Stimulated activated CD4-positive, alpha-beta T cell treated with anti-CD3 and anti-CD28 coated beads, TNF-alpha, amount 100 ng/mL, for 4 hours (primary cell): ENCODE measurements at places on chromosomes 7 and 10.

- no peak for DNase-seq
These were observed 135.0 kb downstream of the ACTR3B start for GRCh38 chr7:152894295-152895170.

- DNase-seq, result no peak
These were observed 129.0 kb downstream of the HIBADH start for GRCh38 chr7:27533652-27534081.

DNA sequence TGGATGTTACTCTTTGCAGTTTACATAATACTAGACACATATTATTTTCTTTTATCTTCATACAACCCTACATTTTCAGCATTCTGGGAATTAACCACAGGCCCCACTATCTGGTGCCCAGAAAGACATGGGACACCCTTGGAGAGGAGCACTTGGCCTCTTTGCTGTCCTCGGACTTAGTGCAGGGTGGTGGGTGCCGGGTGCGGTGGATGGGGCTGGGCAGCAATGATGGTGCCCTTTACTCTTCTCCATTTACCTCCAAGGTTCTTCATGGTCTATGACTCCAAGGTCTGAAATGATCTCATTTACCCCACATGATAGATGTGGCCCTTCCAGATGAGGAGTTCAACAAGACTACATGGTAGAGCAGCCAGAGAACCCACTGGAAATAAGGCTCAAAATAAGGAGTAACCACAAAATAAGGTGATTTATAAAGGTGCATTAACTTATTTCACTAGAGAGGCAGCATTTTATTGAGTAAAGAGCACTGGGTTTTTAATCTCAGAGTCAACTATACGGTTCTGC lies 56.2 kb upstream of the IGFBP3 start:
- DNase-seq, result no peak

GRCh38 chr7:97506728-97507127 lies 225.2 kb upstream of the TAC1 start:
- DNase-seq, result no peak

GRCh38 chr7:116771640-116772039 lies 90.7 kb upstream of the CAPZA2 start:
- no peak for DNase-seq

GRCh38 chr7:31126976-31127375 lies 74.9 kb downstream of the ADCYAP1R1 start:
- DNase-seq, result no peak

GRCh38 chr7:33750177-33750576 lies 155.2 kb upstream of the BMPER start:
- no peak for DNase-seq

DNA sequence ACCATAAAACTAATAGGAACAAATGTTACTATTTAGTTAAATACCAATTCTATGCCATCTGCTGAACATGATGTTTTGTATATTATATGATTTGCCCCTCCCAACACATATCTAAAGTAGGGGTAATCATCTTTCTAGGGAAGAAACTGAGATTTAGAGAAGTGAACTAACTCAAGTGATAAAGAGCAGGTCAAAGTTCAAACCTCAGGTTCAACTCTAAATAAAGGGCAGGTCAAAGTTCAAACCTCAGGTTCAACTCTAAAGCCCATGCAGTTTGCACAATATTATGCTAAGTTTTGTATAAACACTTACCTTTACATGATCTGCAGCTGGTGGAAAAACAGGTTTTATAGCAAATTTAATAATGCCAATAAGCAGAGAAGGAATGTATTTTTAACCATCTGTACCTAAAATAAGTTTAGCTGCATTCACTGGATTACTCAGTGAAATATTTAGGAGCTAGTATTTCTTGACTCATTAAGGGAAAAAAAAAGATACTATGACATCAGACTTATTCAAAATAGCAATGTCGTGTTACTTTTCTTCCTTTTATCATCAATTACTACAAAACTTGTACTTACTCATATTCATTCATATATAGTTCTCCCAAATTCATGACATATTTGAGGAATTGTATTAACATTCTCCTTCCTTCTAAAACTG lies 1194.3 kb upstream of the CELF2 start:
- DNase-seq, result no peak

DNA sequence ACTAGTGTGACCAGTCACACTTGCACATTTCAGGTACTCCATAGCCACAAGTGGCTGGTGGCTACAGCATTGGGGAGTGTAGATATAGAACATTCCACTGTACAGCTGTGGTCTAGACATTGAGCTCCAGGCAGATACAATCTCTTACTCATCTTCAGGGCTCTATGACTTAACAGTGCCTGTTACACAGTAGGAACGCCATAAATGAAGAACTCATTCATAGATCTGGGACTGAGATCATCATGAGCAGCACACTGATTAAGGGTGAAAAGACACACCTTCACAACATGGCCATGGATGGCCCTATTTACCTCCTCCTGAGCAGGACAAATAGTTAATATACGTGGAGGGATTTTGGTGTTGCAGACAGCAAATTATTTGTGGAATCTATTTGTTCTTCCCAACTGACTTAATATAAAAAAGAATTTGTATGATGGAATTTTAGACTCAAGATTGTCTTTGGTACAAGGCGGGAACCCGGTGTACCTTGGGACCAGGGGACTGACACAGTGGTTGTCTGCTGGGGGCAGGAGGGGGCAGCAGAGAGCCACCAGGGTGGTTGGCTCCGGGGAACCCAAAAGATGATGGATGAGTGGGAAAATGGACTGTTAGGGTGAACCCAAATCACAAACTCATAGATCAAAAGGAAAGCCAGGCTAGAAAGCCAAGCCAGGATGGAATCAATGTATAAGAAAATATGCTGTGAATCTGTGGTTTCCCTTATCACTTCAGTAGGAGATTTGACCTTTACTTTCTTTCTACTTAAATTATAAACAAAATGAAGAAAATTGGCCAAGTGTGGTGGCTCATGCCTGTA lies 24.3 kb upstream of the CPA2 start:
- peak; percentile 39 for DNase-seq

DNA sequence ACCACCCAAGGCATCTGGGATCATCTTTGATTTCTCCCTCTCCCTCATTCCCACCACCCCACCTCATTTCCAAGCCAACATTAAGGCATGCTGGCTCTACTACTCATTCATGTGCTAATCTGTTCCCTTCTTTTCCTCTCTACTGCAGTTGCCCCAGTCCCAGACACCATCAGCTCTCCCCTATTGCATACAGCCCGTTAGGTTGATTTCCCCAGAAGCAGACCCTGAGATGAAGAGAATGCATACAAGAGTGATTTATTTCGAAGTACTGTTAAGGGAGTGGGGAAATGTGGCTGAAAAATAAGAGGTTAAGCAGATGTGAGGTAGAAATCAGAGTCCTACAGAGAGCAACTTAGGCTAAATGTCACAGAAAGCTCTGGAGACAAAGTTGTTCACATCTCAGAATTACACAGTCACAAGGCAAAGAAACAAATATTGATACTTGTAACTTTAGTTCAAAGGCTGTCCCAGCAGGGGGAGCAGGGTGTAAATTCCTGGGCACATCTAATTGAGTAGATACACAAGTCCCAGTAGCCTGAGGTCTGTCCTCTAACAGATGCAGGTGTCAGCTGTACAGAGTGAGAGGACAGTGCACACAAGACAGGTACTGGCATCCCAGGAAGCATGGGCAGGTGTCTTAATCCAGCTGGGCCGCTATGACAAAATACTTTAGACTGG lies 20.9 kb downstream of the AKR1D1 start:
- DNase-seq, result no peak

- DNase-seq, result no peak
These were observed 166.8 kb downstream of the SUGCT start for GRCh38 chr7:40301486-40302068.

GRCh38 chr7:92586403-92586802 lies 3.8 kb downstream of the FAM133B start:
- no peak for DNase-seq

DNA sequence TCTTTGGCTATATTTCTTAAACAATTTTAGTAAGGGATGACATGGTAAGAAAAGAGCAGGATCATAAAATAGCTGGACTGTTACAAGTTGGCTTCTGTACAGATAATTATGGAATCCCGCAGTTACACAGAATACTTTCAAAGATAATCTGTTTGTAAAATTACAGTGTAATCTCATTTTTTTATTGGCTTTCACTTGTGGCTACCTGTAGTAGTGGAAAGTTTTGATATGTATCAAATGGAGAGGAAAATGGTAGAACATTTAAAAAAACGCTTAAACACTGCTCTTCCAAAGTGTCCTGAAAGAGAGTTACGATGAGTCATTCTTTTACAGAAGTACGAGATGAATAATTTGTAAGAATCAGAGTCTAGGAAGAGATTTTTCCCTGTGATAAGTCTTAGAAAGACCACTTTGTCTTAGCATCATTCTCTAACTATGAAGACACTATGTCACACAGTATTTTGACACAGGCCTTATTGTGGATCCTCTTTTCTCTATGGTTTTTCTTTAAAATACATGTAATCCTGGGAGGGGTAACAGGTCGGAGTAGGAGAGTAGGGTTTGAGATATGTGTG lies 215.0 kb upstream of the DKK1 start:
- no peak for DNase-seq

GRCh38 chr7:42253316-42253715 lies 16.3 kb upstream of the GLI3 start:
- DNase-seq, result no peak

GRCh38 chr7:47473499-47474210 lies 108.3 kb downstream of the TNS3 start:
- DNase-seq, result no peak

DNA sequence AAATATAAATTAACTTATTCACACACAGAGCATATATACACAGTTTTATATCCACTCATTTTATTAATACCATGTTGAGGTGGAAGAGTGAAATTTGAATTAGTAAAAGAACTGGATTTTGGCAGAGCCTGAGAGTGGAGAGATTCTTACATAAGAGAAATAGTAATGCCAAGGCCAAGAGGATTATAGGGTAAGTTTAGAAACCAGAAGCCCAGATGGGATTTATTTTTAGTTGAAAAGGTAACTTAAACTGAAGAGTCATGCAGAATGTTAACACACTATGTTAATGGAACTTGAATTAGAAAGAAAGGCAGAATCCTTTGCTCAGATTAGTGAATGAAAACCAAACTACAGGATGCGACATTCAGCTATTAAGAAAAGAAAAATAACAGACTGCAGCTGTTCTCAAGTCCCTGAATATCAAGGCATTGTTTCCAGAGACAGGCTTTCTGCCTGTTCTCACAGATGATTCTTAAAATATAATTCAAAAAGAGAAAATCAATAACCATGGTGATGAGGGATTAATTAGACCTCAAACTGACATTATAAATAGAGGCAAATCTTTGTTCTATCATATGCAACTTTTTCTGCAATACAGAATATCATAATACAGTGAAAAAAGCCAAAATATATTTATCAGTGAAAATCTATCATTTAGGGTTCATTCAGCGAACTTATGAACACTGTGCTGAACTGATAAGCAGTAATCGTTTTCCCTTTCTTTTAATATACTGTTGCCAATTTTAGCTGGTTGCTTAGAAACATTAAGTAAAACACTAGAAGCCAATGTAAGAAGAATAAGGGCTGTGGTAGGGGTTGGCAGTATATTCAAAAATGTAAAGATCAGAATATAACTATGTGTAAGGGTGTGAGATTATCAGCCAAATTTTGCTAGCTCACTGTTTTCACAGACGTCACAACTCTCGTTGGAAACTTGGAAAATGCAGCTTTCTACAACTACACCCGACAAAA lies 34.4 kb downstream of the HECTD2 start:
- DNase-seq, result no peak

- no peak for DNase-seq
These were observed 55.0 kb downstream of the GRB10 start for GRCh38 chr7:50727711-50728110.

DNA sequence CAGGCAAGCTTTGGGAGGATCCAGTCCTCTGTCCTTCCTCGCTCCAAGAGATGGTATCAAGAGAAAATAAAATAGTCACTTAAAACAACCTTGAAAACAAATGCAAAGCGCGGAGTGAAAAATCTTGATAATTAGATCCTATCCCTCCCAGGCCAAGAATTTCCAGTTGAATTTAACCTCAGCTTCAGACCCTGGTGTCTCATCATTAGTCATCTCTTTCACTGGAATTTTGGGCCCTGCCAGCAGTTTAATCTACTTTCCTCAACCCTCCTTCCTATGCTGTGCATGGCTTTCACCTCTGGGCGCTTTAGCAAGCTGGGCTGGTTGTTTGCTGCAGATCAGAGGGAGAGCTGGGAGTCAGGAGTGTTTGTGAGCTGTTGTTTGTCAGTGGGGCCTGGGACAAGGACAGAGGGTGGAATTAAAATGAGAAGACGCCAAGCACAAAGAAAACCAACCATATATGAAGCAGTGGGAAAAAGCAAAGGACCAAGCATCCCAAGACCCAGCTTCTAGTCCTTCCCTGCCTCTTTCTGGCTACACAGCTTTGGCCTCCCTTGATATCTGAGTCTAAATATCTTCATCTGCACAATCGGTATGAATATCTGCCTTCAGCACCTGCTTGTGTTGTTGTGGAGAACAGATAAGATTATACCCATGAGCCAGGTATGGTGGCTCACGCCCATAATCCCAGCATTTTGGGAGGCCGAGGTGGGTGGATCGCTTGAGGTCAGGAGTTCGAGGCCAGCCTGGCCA lies 13.5 kb downstream of the MYOF start:
- no peak for DNase-seq

- DNase-seq, result no peak
These were observed 287.6 kb downstream of the LRMDA start for GRCh38 chr10:75718991-75719390.

- DNase-seq, result no peak
These were observed 268.4 kb downstream of the TCERG1L start for GRCh38 chr10:131043039-131043691.

- DNase-seq, result no peak
These were observed 50.8 kb downstream of the C10orf120 start for GRCh38 chr10:122648599-122649428.

- DNase-seq, result no peak
These were observed 43.5 kb downstream of the LOXL4 start for GRCh38 chr10:98224509-98224908.

DNA sequence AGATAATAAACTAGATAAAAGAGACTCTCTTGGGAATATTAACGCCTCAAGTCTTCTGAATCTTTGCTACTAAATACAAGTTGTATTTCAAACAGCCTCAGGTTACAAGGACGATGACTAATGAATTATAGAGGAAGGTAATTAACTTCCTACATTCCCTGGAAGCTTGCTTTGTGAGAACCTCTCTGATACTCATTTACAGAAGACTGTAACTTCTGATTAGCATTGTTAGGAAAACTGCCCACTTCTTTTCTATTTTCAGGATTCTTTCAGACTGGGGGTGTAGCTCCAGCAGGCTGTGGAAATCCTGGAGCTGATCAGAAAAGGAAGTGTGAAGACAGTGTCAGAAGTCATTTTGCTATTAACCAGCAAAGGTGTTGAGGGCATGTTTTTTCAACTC lies 316.7 kb upstream of the NPSR1 start:
- DNase-seq, result no peak

GRCh38 chr7:142714375-142714774 lies 34.9 kb upstream of the PRSS1 start:
- no peak for DNase-seq

- peak; percentile 55 for DNase-seq
These were observed 1.7 kb downstream of the KLF6 start for GRCh38 chr10:3783316-3783681.

DNA sequence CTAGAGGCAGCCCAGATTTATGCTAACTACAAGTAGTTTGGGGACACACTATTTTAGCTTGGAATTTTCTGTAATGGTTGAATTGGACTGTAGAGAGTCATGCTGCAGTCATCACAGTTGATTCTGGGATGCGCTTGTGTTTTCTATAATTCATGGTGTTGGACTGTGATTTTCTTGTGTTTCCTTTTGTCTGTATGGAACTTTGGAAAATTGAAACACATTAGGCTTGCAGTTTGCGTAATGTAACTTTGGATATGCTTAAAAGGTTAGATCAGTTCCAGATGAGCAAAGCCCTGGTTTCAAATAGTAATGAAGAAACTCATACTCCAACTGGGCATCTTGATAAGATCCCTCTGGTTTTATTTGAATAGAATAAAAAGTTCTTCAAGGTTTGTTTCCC lies 502.2 kb downstream of the ARL4A start:
- DNase-seq, result no peak
